ENCODE measurements at places on chromosomes 6 and 20.

DNA sequence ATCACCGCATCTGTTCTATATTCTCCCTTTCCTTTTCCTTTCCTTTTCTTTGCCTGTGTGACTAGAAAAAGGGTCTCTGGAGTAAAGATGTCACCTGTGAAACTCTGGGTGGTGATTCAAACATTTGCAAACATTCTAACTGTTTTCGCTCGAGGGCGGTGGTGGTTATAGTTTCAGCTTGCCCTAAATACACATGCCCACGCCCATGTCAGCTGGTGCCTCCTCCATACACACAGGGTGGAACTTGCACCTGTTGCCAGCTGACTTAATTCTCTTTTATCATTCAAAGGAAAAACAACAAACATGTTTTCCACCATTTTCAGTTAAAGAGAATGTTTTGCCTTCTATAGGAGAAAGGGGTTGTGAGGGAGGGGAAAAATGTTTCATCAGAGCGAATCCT, 381.9 kb upstream of the ARID1B start:
- no peak for DNase-seq

- no peak for DNase-seq
These were observed 101.9 kb upstream of the NAA20 start for GRCh38 chr20:19915111-19915798.

GRCh38 chr20:51807720-51808250, 5.5 kb upstream of the SALL4 start:
- no peak for DNase-seq

DNA sequence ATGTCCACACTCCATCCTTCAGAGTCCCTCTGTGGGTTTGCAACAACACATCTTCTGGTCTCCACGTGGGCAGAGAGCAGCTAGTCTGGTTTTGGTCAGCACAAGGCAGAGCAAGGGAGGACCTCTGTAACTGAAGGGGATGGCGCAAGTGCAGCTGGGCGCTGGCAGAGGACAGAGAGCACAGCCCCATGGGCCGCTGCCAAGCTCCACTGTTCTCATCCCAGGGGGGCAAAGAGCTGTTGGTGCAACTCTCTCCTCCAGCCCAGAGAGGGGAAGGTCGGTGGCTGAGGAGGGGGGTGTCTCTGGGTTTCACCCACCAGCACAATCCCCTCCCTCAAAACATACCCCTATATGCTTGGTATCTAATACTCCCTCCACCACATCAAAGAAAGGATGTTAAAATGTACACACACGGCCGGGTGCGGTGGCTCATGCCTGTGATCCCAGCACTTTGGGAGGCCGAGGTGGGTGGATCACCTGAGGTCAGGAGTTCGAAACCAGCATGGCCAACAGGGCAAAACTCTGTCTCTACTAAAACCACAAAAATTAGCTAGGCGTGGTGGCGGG, 9.1 kb downstream of the ATP9A start:
- no peak for DNase-seq

DNA sequence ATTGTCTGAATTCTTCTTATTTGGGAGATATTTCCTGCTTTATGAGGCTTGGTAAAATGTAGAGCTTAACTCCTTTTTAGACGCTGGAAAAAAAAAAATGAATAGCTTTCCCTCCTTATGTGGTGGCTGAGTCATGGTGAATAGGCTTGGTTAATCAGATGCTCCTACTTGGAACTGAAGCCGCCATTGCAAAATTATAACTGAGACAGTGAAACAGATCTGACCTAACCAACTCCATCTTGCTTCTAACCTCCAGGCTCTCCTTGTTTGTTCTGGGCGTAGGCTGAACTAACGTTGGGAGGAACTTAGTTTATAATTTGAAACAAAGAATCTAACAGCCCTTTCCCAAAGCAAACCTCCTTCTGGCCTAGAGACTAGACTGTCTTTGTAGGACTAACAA, 43.2 kb upstream of the PLCB4 start:
- no peak for DNase-seq

GRCh38 chr20:61316346-61316745, 64.3 kb downstream of the CDH4 start:
- DNase-seq = no peak

GRCh38 chr6:82015043-82015442, 232.5 kb downstream of the IBTK start:
- DNase-seq = no peak

Data from left hindlimb (tissue), 1 donor.